AG04450 (cell line): ENCODE measurements at places on chromosomes 7 and 10. TPM values are rescaled to one million over a fixed set of nuclear protein-coding genes. Genes with fewer than 3 reads are reported as not detected.

The GRM3 gene
- not detected in 2 replicates for polyA plus RNA-seq

The ZNF727 gene
- not detected in 2 replicates for polyA plus RNA-seq

The SFTPD gene
- polyA plus RNA-seq: not detected in 2 replicates

The CCDC6 gene
- polyA plus RNA-seq: 42.2 and 51.1 TPM in 2 replicates

The CAMK2B gene
- 0.12 TPM in 1 of 2 replicates, not detected in the other for polyA plus RNA-seq

The MUC3A gene
- polyA plus RNA-seq: not detected in 2 replicates
